NCI-H446 (cell line): ENCODE measurements at places on chromosomes 7 and 10.

- no peak for DNase-seq
Measured at GRCh38 chr10:124296121-124296812, 122.5 kb downstream of the OAT start.

- no peak for DNase-seq
Measured at GRCh38 chr10:1409392-1409791, 327.9 kb downstream of the ADARB2 start.

DNA sequence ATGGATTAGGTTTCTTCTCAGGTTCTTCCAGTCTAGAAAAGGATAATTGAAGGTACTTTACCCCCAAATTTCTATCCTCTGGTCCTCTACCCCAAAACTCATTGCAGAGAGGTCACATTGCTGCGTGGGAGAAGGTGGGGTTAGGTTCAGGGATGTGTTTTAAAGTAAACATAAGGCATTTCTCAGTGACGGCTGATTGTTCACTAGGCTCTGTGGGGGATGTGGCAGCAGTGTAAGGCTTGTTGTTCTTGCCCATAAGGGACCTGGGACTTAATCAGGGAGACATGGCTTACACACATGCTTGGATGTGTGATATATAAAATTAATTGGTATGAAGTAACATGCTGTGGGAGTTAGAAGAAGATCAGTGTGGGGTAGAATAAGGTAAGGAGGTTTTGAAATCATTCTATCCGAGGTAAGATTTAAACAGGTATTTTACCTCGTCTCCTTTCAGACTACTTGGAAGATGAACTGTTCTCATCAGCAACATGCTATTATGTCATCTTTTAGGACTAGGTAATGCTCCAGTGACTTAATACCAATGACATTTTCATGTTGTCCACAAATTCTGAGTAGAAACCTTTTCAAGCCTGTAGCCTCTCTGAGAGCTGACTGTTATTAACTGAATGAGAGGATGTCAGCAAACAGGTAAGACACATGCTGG lies 6.6 kb downstream of the CCDC126 start:
- no peak for DNase-seq

DNA sequence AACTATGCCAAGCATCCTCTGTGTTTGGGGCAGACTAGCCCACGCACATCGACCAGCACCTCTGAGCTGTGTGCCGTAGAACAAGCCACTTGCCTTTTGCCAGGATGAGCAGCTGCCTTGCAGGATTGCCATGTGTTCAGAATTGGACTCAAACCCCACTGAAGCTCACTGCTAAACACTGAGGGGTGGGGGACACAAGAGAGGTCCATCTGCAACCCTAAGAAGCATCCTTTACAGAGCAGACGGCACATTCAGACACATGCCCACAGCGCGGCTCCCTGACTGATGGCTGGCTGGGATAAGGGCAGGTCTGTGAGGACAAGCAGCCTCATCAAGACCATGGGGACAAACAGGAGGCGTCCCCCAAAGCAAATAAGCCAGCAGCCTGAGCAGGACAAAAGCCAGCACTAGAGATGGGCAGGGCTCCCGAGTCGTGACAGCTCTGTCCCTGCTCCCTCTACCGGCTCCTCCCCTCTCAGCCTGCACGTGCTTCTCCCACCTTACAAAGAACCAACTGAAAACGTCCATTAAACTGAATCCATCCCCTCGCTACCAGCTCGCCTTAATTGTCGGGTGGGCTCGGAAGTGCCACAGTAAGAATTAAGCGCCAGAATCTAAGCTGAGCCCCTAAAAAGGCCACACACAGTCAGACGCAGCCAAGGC lies 114.2 kb downstream of the PRKAG2 start:
- DNase-seq, result no peak

DNA sequence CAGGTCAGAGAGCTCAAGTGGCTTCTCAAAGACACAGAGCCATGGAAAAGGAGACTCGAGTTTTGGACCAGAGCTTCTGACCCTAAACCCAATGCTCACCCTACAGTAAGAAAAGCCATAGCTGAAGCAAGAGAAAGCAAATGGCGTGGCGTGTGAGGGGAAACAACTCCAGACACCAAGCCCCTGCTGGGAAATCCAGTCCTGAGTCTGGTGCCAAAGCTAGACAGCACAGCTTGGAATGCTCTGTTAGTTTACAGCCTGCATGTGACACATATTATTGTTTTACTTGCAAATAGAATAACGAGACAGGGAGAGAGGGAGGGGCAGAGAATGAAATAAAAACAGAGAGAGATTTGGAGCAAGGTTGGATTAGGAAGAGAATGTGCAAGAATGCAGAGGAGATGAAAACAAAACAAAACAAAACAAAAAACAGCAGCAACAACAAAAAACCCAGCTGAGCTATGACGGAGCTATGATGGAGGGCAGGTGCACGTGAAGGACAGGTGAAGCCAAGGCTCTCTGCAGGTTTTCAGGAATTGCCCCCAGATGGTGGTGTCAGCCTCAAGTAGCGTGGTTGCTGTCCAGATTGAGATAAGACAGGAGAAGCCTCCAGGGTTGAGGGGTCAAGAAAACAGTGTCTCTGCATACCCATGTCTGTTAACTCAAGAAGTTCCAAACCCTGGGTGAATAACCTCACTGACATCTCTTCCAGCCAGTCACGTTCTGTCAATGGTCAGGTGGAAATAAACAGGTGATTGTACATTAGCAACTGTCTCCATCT lies 69.7 kb upstream of the LRRC18 start:
- DNase-seq, result no peak

DNA sequence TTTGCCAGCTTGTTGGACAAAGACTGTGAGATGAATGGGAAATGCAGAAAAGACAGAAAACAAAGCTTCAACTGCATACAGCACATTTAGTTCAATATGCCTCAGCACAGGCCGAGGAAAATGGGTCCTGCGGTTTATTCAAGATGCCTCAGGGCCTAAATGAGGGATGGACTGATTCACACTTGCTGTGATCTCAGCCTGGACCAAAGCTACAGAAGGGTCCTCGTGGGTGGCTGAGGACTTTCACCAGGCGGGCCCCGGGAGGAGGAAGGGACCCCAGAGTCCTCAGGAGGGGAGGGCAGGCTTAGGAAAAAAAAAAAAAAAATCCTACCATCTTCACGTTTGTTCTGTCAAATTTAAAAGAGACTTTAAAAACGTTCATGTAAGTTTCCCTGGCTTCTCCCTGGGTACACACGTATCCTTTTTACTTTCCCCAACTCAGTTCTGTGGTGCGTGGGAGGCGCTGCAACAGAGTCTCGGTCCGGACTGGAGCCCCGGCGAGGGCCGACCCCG lies 624 bp upstream of the ZNF783 start:
- no peak for DNase-seq
